ENCODE measurements at places on chromosomes 16 and 17. TPM values are rescaled to one million over a fixed set of nuclear protein-coding genes. Genes with fewer than 3 reads are reported as not detected.

The GNPTG gene
- polyA plus RNA-seq: 92.7 TPM

The TAT gene
- polyA plus RNA-seq: 0.14 TPM

The KCNJ2 gene
- polyA plus RNA-seq: 6.4 TPM

The NAGS gene
- 3.6 TPM for polyA plus RNA-seq

The PHOSPHO1 gene
- 0.37 TPM for polyA plus RNA-seq

The CLEC3A gene
- polyA plus RNA-seq: not detected

The KRTAP9-2 gene
- polyA plus RNA-seq: not detected

The SLC16A5 gene
- 27.9 TPM for polyA plus RNA-seq

The CES5A gene
- polyA plus RNA-seq: not detected

The LUC7L3 gene
- 98.4 TPM for polyA plus RNA-seq

The GRB7 gene
- polyA plus RNA-seq: 6.6 TPM

The MYH3 gene
- polyA plus RNA-seq: 1.7 TPM

The PDILT gene
- not detected for polyA plus RNA-seq

The ANKRD13B gene
- 2.7 TPM for polyA plus RNA-seq

The CLEC18B gene
- polyA plus RNA-seq: 0.77 TPM

The IGSF6 gene
- 41.9 TPM for polyA plus RNA-seq

The GUCY2D gene
- 0.27 TPM for polyA plus RNA-seq

Measured in lung (tissue), 17 donors.